Stimulated activated CD8-positive, alpha-beta memory T cell treated with anti-CD3 and anti-CD28 coated beads, Interleukin-4, amount 100 ng/mL, for 4 hours (primary cell): ENCODE measurements at places on chromosomes 2 and 18.

DNA sequence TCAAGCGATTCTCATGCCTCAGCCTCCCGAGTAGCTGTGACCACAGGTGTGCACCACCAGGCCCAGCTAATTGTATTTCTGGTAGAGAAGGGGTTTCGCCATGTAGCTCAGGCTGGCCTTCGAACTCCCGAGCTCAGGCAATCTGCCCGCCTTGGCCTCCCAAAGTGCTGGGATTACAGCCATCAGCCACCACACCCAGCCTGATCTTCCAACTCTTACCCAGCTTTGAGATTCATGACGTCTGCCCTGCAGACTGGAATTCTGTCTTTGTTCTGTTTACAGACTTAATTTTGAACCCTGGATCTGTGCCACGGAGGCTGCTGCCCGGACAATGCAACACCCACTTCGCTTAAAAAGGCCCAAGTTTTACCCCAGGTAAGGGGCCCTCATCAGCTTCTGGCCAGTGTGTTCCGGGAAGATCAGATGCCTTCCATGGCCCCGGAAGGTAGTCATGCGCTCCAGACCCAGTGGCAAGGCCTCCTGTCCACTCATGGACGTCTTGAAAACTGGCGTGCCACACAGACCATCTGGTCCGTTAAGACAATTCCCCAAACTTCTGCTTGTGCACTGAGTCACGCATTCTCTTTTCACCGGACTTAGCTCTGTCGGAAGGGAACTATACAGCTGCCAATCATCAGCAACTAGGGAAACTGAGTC lies 5.5 kb downstream of the PXDN start:
- no peak for DNase-seq

GRCh38 chr2:26195040-26195984 lies 22.4 kb downstream of the GAREM2 start:
- no peak for DNase-seq

DNA sequence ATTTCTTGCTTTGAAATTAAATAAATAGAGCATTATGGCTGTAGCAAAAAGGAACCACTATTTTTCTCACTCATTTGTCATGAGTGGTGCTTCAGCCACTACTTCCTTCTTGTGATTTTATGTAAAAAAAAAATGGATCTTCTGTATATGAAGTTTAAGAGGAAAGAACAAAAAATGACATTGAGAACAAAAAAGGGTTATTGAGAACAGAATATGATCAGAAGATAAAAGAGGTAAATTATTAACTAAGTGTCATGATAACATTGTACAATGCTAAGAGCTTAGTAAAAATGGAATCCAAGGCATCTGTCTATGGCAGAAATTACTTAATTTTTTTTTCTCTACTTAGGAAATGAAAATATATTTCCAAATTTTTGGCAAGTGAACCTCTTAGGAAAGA lies 103.5 kb downstream of the PKP4 start:
- DNase-seq = no peak

- peak; percentile 45 for DNase-seq
Measured at GRCh38 chr2:197309691-197310231, 819 bp downstream of the ANKRD44 start.

DNA sequence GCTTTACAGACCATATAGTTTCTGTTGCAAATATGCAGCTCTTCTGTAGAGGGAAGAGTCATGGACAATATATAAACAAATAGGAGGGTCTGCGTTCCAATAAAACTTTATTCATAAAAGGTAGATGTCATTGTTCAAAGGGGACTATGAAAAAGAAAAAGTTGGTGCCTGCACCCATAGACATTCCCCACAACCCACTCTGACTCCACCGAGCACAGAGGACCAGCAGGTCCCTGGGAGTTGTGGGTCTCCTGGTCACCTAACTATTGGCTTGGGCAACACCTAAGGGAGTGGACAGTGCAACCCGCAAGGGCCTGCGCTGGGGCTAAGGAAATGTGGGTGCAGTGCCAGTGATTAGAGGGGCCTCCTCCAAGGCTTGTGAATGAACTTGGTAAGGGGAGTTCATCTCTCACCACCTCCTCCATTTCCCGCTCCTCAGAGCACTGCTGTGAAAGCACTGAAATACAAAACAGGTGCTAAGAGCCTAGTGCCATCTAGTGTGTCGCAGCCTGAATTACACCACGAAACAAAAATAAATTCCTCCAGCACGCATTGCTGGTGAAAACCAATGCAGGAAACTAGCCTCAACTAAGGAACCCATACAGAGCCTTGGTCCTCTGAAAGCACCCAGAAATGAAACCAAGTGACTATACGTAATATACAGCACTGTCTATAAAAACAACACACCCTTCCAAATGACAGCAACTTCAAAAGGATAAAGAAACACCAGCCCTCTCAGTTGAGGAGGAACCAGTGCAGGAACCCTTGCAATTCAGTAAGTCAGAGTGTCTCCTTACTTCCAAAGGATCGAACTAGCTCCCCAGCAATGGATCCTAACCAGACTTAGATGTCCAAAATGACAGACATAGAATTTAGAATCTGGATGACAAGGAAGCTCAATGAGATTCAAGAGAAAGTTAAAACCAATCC lies 166.6 kb downstream of the RNF144A start:
- no peak for DNase-seq

GRCh38 chr2:177432703-177433102 lies 40.1 kb downstream of the AGPS start:
- no peak for DNase-seq

GRCh38 chr2:39359453-39360038 lies 77.5 kb downstream of the MAP4K3 start:
- no peak for DNase-seq
